Thoracic aorta endothelial cell (primary cell): ENCODE measurements at places on chromosomes 6 and 20. TPM values are rescaled to one million over a fixed set of nuclear protein-coding genes. Genes with fewer than 3 reads are reported as not detected.

The CYP24A1 gene
- total RNA-seq, result not detected in 2 replicates

The MEI4 gene
- total RNA-seq, result not detected in 2 replicates

The SOBP gene
- total RNA-seq, result 3.7 and 6.0 TPM in 2 replicates

The HIVEP1 gene
- total RNA-seq, result 40.1 and 51.1 TPM in 2 replicates

The FAM209B gene
- not detected in 2 replicates for total RNA-seq

The CCN6 gene
- total RNA-seq, result not detected in 2 replicates

The OR12D3 gene
- total RNA-seq, result not detected in 2 replicates

The HLA-DOB gene
- total RNA-seq, result not detected in 2 replicates

The DACT2 gene
- total RNA-seq, result not detected in 2 replicates

The HSPA1B gene
- 26.1 and 97.3 TPM in 2 replicates for total RNA-seq

The RHAG gene
- total RNA-seq, result not detected in 2 replicates

The RCAN2 gene
- 0.13 and 0.29 TPM in 2 replicates for total RNA-seq

The BTN1A1 gene
- total RNA-seq, result not detected in 2 replicates

The GSS gene
- total RNA-seq, result 42.0 and 47.2 TPM in 2 replicates

The MYBL2 gene
- total RNA-seq, result 51.2 and 67.0 TPM in 2 replicates

The MAS1 gene
- total RNA-seq, result not detected in 2 replicates

The TRAPPC3L gene
- 0.13 and 0.22 TPM in 2 replicates for total RNA-seq

The MACROD2 gene
- 0.66 and 1.0 TPM in 2 replicates for total RNA-seq

The PCED1A gene
- total RNA-seq, result 13.6 and 16.6 TPM in 2 replicates

The DCDC2 gene
- total RNA-seq, result not detected in 2 replicates

The PIM1 gene
- total RNA-seq, result 2.7 and 4.5 TPM in 2 replicates

The NKX2-4 gene
- total RNA-seq, result not detected in 2 replicates

The FABP7 gene
- not detected in 2 replicates for total RNA-seq

The CASS4 gene
- total RNA-seq, result under 0.01 TPM in 1 of 2 replicates, not detected in the other

The OXT gene
- not detected in 2 replicates for total RNA-seq

The ZSCAN23 gene
- 0.65 and 1.5 TPM in 2 replicates for total RNA-seq

The COL21A1 gene
- 0.66 TPM in 1 of 2 replicates, not detected in the other for total RNA-seq

The TCF15 gene
- total RNA-seq, result 0.13 and 0.14 TPM in 2 replicates

The MYMX gene
- 1.1 TPM in 1 of 2 replicates, not detected in the other for total RNA-seq

The OGFR gene
- total RNA-seq, result 33.2 and 43.6 TPM in 2 replicates

The CALHM6 gene
- 0.13 and 0.50 TPM in 2 replicates for total RNA-seq

The SMLR1 gene
- not detected in 2 replicates for total RNA-seq

The ID1 gene
- total RNA-seq, result 151 and 204 TPM in 2 replicates

The ENPP5 gene
- total RNA-seq, result not detected in 2 replicates

The DDRGK1 gene
- total RNA-seq, result 26.8 and 33.0 TPM in 2 replicates

The FAM184A gene
- 0.66 and 1.1 TPM in 2 replicates for total RNA-seq

The KHDRBS2 gene
- total RNA-seq, result not detected in 2 replicates

The GHRH gene
- total RNA-seq, result not detected in 2 replicates

The FBXO9 gene
- 42.4 and 44.5 TPM in 2 replicates for total RNA-seq

The SLC52A3 gene
- 0.07 TPM in 1 of 2 replicates, not detected in the other for total RNA-seq

The C4B gene
- total RNA-seq, result 0.43 and 1.9 TPM in 2 replicates

The KATNA1 gene
- 29.5 and 30.6 TPM in 2 replicates for total RNA-seq

The PIGU gene
- total RNA-seq, result 17.0 and 19.1 TPM in 2 replicates

The FBXL4 gene
- 12.2 and 15.6 TPM in 2 replicates for total RNA-seq

The TP53INP2 gene
- total RNA-seq, result 6.5 and 8.6 TPM in 2 replicates

The POPDC3 gene
- total RNA-seq, result 0.14 and 2.1 TPM in 2 replicates

The PBOV1 gene
- not detected in 2 replicates for total RNA-seq

The PLG gene
- total RNA-seq, result not detected in 2 replicates

The BPIFB1 gene
- not detected in 2 replicates for total RNA-seq

The SOX18 gene
- 25.5 and 42.1 TPM in 2 replicates for total RNA-seq

The RAMACL gene
- total RNA-seq, result 6.0 and 8.7 TPM in 2 replicates

The TMX4 gene
- total RNA-seq, result 31.0 and 38.3 TPM in 2 replicates
